ENCODE measurements at places on chromosomes 7 and 10. TPM values are rescaled to one million over a fixed set of nuclear protein-coding genes. Genes with fewer than 3 reads are reported as not detected.
A peak's percentile ranks its signal among the peaks of the same experiment; 100 is the strongest.

DNA sequence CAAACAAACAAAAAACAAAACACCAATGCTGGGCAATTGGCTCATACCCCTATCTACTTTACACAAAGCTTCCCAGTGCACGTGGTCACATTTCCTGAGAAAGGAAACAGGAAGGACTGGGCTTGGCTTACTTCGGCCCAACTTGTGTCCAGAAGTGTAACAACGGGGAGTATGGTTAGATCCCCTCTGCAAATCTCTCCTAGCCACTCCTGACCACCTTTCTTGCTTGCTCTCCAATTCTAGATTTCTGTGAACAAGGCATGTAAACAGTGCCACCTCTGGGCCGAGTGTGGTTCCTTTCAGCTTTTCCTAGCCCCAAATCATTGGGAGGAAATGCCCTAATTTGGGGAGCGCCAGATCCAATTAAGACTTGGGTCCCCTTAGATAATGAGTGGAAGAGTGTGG, 21.0 kb upstream of the FRAT2 start:
- H3K4me1 ChIP-seq: no peaks in the 10 kb centered on the region
- H3K4me3 ChIP-seq: no peak overlapping the region
- H3K36me3 ChIP-seq: peaks cover 16% of the 10 kb centered on the region
- no peak overlapping the region for H3K27ac ChIP-seq
- no peak for DNase-seq

DNA sequence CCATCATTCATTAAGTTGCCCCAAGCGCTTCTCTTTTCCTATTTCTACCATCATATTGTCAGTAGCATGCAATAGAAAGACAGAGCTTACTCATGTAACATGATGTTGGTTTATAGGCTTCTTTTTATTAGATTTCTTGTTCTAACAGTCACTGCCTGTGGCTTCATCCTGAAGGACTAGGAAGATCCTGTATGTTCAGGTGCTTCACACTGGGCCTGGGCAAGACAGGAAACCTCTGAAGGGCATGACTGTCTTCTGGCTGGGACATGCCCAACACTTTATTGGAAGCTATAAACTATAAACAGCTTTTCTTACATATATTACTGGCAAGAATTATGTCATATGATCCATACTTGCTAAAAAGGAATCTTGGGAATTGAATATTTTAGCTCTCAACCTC, 258.4 kb upstream of the AKR1E2 start:
- no peaks in the 10 kb centered on the region for H3K27me3 ChIP-seq
- peaks cover 1% of the 10 kb centered on the region for H3K4me1 ChIP-seq
- DNase-seq: no peak
- H3K36me3 ChIP-seq: no peaks in the 10 kb centered on the region

DNA sequence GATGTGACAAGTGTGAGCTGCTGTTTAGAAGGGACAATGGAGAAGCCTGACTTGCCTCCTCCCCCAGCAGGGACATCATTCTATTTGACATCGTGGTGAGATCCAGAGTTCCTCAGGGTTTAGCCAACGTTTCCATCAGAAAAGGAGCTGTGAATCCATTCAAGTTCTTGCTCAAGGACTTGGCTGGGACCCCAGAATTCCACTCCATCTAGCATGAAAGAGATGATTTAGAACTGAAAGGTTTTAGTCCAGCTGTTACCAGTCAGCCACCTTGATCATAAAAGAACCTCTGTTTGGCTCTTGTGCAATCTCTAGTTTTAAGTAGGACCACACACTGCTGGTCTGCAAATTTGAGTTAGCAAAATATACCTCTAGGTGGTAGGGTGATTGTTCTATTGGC, 337.6 kb downstream of the FRMD4A start:
- H3K4me3 ChIP-seq: no peak overlapping the region
- no peaks in the 10 kb centered on the region for H3K36me3 ChIP-seq
- H3K27ac ChIP-seq: peak overlapping the region; percentile 51
- peaks cover 4% of the 10 kb centered on the region for H3K27me3 ChIP-seq

DNA sequence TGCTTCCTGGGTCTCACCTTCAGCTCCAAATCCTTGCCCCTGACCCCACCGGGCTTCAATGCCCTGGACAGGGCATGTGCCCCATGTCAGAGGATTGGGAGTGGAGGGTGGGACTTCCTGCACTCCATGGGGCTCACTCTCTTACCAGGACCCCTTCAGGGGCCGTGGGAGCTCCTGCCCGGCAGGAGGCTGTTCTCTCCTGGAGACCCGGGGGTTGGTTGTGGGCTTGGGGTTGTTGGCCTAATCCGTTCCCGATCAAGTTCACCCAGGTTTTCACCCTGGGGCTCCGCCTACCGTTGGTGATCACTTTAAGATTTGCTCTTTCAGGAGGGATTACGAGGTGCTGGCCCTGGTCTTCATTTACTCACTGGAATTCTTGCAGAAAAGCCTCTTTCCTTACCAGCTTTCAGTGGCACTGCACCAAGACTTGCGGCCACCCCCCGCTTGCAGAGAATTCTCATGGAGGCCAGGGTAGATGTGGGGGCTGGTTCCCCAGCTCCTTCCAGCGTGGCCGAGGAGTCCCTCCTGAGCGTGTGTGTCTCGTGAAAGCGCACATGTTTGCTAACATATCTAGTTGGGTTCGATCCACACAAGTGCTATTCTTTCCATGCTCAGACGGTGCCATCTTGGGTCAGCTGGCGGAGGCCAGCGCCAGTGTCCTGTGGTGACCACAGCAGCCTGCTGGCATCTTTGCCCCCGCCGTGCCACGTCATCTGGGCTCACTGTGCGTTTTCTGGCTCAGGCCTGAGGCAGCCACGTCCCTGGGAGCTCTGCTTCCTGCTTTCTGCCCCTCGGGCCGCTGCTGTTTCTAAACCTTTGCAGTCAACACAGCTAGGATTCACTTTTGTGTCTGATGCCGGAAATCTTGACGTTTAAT, 15.6 kb downstream of the PWWP2B start:
- H3K4me1 ChIP-seq: peaks cover 75% of the 10 kb centered on the region
- peak overlapping the region; percentile 98 for H3K27ac ChIP-seq
- DNase-seq: no peak
- H3K27me3 ChIP-seq: no peaks in the 10 kb centered on the region

DNA sequence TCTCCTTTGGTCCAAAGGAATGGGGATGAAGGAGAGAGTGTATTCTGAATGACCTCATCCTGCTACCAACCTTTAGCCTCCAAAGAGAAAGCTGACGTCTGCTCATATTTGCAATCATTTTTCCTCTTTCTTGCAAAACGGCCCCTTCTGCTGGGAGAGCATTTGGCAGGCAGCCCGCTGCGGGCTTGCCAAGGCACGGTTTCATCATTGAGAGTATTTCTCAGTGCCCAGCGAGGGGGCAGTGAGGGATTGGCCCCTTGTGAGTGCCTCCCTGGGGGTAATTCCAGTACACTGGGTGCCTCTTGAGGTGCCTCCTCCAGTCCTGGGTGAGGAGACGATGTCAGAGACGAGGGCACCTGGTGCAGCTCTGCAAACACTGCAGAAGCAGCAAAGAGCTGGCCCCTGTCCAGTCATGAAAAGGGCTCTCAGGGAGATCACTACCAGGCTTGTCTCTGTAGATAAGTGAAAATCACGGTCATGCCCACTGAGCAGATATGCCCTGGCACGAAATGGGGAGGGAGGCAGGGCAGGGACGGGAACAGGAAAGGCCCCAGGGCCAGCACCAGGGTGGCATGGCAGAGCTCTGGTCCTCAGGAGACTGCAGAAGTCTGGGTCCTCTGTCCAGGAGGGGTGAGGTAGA, 48.7 kb upstream of the SHH start:
- DNase-seq: no peak
- H3K27me3 ChIP-seq: peaks cover 19% of the 10 kb centered on the region
- H3K36me3 ChIP-seq: no peaks in the 10 kb centered on the region
- H3K4me3 ChIP-seq: no peak overlapping the region
- no peaks in the 10 kb centered on the region for H3K4me1 ChIP-seq
- H3K27ac ChIP-seq: no peak overlapping the region

DNA sequence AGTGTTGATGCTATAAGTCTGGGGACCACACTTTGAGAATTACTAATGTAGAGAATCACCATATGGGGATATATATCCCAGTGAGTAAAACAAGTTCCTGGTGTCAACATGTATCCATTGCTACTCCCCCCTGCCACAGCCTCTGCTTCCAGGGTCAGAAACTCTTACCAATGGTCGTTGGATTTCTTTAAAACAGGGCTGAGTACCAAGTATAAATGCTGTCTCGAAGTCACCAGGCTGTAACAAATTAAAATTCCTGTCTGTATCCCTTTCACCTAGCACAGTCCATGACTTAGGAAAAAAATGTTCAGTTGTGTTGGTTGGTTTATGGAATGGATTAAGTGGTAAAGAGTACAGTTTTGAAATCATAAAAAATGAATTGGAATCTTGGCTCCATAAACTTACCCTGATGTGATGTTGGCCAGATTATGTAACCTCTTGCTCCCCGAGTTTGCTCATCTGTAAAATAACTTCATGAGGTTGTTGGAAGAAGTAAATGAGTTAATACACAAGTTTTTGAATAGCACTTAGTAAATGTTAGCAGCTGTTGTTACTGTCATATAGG, 364.0 kb upstream of the LRGUK start:
- no peak overlapping the region for H3K27ac ChIP-seq
- no peak overlapping the region for H3K4me3 ChIP-seq
- H3K36me3 ChIP-seq: peaks cover 2% of the 10 kb centered on the region
- DNase-seq: no peak

- peaks cover 29% of the 10 kb centered on the region for H3K4me1 ChIP-seq
- H3K4me3 ChIP-seq: no peak overlapping the region
- peaks cover 74% of the 10 kb centered on the region for H3K27me3 ChIP-seq
- H3K27ac ChIP-seq: peak overlapping the region; percentile 35
- H3K36me3 ChIP-seq: no peaks in the 10 kb centered on the region
- DNase-seq: no peak
Observed at GRCh38 chr10:100469756-100470155, 6.9 kb downstream of the WNT8B start.

DNA sequence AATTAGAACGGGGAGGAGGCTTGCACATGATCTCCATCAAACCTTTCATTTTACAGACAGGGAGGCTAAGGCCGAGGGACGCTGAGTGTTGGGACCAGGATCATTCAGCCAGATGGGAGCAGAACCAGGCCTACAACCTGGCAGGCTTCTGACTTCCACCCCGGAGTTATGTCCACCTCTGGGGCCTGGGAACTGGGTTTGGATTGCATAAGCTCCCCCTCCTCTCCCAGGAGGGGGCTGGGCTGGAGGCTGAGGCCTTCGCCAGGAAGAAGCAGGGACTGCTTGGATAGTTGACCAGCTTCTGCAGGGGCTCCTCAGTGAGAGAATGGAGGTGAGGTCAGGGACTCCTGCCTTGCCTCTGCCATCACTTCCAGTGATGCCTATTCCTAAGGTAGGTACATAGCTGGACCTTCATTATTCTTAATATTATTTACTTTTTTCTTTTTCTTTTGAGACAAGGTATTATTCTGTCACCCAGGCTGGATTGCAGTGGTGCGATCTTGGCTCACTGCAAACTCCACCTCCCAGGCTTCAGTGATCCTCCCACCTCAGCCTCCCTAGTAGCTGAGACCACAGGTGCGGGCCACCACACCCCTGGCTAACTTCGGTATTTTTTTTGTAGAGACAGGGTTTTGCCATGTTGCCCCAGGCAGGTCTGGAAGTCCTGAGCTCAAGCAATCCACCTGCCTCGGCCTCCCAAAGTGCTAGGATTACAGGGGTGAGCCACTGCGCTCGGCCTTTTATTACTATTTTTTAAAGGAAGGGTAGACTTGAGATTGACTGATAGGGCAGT, 1.3 kb downstream of the SNX10 start:
- H3K27me3 ChIP-seq: no peaks in the 10 kb centered on the region
- H3K4me3 ChIP-seq: peak overlapping the region; percentile 87
- DNase-seq: no peak
- H3K4me1 ChIP-seq: peaks cover 7% of the 10 kb centered on the region
- peak overlapping the region; percentile 4 for H3K27ac ChIP-seq

DNA sequence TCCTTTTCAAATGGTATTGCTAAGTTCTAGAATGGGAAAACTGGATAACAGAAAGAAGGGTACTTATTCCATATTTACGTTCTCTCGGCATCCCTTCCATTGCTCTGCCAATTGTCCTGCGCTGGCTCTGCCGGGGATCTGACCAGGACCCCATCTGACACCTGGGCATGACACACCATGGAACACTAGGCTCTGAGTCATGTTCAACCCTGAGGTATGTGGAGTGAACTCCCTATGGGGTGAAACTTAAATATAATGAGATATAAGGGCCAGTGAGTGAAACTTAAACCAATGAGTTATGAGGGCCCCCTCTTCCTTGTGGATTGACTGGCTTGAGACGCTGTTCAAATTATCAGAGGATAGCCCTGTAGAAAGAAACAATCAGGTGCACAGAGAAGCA, 55.1 kb upstream of the ZEB1 start:
- H3K4me3 ChIP-seq: no peak overlapping the region
- H3K27ac ChIP-seq: no peak overlapping the region
- no peak for DNase-seq
- H3K4me1 ChIP-seq: peaks cover 15% of the 10 kb centered on the region
- no peaks in the 10 kb centered on the region for H3K36me3 ChIP-seq

DNA sequence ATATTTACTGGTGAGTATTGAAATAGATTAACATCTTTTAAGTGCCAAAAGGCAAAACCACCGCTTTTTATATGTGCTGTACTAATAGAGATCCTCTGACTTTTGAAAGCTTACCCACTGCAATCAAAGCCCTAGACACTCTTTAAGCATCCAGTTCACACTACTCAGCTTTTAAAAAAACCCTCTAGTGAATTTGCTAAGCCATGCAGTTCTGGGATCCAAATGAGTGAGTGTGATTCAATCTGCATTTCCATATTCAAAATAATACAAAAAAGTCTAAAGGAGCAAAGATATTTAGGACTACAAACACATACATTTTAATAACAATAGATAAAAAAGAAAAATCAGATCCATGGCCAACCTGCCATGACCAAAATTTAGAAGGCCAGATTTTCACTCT, 288.2 kb downstream of the MAGI2 start:
- H3K27ac ChIP-seq: no peak overlapping the region
- DNase-seq: no peak
- H3K36me3 ChIP-seq: no peaks in the 10 kb centered on the region
- H3K27me3 ChIP-seq: no peaks in the 10 kb centered on the region
- no peak overlapping the region for H3K4me3 ChIP-seq

DNA sequence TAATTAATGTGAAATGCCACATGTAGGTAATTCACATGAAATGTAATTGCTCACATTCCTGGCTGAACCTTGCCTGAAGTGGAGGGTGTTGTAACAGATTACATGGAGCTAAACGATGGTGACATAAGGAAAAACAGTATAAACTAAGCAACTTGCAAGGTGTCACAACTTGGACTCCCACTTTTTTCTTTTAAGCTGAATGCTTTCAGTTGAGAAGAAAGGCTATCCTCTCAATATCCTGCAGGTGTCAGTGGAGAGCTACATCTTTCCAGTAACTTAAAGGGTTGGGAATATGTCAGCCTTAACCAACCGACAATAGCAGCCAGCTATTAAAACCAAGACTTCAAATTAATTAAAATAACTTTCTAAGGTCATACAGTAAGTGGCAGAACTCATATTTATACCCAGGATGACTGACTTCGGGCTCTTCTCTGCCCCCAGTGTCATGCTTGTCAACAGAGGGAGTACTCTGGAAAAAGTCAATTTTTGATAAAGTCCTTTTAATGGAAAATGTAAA, 33.7 kb downstream of the NRBF2 start:
- H3K4me1 ChIP-seq: peaks cover 10% of the 10 kb centered on the region

GRCh38 chr10:118925404-118926071, 104.0 kb upstream of the NANOS1 start:
- H3K36me3 ChIP-seq: peaks cover 2% of the 10 kb centered on the region
- H3K4me1 ChIP-seq: peaks cover 8% of the 10 kb centered on the region
- no peak overlapping the region for H3K27ac ChIP-seq
- no peak overlapping the region for H3K4me3 ChIP-seq
- no peaks in the 10 kb centered on the region for H3K27me3 ChIP-seq

Gene STYXL1
- 35.3 TPM for total RNA-seq

Gene CTTNBP2
- 10.8 TPM for total RNA-seq

Gene CCL24
- total RNA-seq: not detected

Gene EVX1
- total RNA-seq: 1.4 TPM

Gene GPR26
- total RNA-seq: not detected

Gene OGDHL
- 10.4 TPM for total RNA-seq

Gene RALA
- total RNA-seq: 28.4 TPM

Gene ASAH2B
- 4.9 TPM for total RNA-seq

Data from mesothelial cell of epicardium (in vitro differentiated cells).